ENCODE measurements at places on chromosomes 12 and 14.

DNA sequence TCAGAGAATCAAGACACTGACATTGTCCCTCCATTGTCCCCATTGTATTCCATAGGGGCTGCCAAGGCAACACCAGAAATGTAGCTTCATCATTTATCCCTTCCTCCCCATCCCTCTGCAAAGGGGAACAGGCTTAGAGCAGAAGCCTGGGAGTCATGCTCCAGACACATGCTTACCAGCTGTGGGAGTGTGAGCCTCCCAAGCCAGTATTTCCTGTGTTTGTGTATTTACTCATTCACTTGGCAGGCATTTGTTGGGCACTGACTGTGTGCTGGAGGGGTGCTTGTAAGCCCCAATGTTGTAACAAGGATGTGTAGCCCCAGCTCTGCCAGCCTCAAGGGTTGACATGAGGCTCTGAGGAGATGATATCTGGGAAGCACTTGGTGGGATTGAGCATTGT lies 46.0 kb upstream of the TCL1A start:
- DNase-seq: peak; percentile 19

DNA sequence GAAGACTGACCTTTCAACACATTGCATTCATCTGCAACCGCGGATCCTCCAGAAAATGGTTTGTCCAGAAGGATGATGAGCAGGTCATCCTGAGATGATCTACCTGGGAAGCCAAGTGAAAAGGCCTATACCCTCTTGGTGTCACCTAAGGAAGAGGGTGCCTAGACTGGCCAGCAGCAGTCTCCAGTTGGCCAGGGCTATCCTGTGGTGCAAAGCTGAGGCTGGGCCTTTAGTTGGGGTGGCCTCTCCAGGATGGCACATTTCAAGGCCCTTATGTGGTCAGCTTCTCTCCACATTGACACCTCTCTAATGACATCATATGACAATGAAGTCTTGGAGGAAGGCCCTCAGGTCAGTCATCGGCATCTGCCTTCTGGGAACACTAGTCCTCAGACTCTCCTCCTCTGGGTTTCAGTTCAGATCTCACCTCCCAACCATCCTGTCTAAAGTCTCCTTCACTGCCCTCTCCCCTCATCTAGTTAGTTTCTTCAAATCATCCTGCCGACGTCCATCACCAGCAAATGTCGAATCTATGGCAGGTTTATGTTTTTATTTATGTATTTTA lies 3.3 kb upstream of the SLC22A17 start:
- no peak for DNase-seq

GRCh38 chr12:25712169-25712568 lies 159.1 kb upstream of the LMNTD1 start:
- no peak for DNase-seq

- DNase-seq: no peak
Measured at GRCh38 chr14:64688031-64688430, 16.2 kb upstream of the PLEKHG3 start.

GRCh38 chr14:103130965-103131364 lies 7.7 kb downstream of the TNFAIP2 start:
- DNase-seq: peak; percentile 49

Measured in foreskin fibroblast (primary cell).